ENCODE measurements at places on chromosomes 3 and 15.

- DNase-seq, result no peak
These were observed 96.5 kb downstream of the SMAD6 start for GRCh38 chr15:66798426-66799061.

GRCh38 chr15:44790656-44791055, 54.3 kb downstream of the TRIM69 start:
- DNase-seq, result no peak

DNA sequence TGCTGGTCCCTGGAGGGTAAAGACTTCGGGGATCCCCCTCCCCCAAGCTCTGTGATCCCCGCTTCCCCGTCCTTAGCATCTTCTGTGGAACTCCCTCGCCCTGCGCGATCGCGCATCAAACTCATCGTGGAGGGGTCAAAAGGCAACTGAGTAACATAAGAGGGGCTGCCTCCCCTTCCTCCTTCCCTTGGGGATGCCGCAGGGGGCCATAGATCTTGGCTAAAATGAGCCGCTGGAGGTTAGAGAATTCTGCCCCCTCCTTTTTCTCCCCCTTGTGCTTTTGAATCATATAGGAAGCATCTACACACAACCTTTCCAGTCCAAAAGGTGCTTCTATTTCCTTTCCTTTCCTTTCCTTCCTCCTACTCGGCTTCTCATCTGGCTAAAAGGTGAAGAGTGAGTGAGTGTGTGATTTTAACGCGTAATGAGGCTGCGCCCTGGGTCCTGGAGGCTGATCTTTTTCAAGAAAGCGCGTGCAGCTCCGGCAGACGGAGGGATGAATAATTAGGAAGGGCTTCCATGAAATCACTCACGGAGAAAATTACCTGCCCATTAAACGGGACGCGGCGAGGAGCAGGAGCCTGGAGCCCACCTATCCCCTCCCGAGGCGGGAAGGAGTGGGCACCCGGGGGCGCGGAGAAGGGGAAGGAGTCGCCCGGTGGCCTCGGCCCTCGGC, 831 bp upstream of the ROBO2 start:
- peak; percentile 14 for DNase-seq

DNA sequence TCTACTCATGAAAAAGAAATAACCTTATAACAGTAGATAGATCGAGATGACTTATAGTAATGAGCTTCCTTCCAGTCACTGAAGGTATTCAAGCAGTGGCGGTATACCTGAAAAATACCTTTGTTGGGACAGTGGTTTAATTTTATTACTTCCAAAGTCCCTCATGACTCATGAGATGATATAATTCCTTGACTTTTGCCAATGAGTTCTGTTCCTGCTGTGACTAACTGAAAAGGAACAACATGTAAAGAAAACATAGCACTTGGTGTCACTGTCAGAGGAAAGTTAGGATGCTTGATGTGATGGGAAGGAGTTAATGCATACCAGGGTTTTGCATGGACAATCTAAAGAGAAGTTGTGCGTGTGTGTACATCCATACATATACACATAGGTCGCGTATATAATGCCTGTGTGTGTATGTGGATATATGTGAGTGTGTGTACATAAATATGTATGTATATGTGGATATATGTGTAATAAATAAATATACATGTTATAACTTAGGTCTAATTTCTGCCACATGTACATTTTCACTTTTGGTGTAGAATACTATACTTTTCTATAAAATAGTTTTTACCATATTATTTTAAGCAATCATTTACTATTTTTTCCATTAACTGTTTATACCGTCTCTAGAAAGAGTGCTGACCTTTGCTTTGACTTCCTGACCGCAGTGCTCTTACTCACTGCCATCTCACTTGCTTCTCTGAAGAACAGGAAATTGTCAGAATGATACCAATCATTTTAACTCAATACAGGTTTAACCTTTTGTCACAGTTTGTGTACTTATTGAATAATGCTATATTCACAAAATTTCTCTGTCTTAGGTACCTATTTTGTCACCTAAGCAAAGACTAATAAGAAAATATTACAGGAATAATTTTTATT, 12.6 kb upstream of the PAK2 start:
- DNase-seq, result no peak

DNA sequence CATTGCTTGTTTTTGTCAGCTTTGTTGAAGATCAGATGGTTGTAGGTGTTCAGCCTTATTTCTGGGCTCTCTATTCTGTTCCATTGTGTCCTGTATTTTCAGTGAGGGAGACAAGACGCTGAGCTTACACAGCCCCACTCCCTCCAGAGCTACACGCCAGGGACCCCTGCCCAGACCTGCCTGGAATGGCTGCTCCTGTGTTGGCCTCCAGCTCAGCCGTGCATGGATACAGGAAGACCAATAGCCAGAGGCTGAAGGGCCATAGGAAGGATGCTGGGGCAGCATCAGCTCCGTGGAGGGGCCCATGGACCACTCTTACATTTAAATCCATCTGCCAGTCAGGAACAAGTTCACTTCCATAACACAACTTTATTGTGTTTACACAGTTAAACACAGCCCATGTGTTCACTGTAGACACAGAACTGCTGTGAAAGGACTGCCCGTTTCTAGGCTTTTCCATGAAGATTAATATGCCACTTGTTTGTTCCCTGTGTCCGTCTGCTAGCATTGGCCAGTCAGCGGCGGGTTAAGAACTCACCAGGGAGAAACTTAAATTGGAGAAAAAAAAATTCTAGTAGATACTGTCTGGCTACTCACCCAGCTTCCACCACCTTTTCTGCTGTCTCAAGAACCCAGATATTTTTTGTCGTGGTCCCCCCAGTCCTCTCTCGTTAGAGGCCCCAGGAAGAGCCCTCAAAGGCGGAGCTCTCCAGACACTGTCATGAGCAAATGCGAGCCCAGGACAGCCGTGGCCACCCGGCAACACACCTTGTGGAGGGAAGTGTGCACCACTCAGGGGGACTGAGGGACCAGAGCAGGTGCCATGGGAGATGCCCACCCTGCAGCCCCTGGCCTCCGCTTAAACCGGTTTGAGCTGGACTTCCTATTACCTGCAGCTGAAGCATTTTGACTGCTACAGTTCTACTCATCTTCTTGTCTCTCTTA, 142.3 kb upstream of the MEF2A start:
- no peak for DNase-seq

DNA sequence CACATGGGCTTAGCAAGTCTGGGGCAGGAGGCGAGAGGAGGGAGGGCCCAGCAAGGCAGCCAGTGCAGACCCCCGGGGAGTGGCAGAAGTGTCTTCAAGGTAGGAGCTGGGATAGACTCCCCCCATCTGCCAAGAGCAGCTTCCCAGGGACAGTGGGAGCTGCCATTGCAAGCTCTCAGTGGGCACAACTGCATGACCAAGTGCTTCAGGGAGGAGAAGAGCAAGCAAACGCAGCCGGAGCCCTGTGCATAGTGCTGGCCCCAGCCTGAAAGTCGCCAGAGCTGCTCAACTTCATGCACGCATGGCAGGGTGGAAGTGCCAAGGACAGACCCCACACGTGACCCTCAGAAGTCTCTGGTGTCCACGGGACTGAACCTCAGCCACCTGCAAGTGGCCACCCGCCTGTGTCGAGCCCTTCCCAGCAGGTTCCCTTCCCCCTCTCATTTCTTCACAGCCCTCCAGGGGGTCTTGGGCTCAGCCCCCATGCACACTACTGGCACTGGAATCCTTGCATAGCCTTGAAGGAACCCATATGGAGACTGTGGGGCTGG, 89.4 kb downstream of the PLXNA1 start:
- no peak for DNase-seq

DNA sequence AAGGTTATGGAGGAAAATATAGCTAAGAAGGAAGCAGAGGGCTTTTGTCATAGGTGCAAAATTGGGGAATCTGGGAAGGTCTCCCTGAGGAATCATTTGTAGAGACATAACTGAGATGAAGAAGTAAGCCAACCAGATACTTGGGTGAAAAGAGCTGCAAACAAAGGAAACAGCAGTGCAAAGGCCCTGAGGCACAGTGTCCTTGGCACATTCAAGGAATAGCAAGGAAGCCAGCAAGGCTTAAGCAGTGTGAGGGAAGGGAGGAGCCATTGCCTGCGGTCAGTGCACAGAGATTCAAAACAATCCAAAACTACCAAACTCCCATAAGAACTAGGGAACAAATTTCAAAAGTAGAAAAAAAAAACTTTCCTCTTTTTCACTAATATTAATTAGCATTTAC, 88.3 kb downstream of the WDR49 start:
- no peak for DNase-seq

DNA sequence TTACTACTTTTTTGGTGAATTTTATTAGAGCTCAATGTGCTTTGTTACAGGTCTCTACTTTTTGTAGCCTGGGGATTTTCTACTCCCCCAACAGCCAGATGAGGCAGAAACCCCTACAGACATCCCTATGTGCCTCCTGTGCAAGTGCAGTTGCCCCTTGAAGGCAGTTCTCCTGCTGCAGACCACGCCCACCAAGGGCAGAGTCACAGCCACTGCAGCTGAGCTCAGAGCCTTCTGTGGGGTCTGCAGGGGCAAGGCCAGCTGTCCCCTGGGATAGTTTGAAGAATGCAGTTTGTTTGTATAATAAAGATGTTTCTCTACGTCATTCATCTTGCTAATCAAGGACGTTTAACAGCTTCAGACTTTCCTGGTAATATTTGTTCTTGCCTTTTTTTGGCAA, 76.8 kb downstream of the NPAP1 start:
- DNase-seq, result no peak

DNA sequence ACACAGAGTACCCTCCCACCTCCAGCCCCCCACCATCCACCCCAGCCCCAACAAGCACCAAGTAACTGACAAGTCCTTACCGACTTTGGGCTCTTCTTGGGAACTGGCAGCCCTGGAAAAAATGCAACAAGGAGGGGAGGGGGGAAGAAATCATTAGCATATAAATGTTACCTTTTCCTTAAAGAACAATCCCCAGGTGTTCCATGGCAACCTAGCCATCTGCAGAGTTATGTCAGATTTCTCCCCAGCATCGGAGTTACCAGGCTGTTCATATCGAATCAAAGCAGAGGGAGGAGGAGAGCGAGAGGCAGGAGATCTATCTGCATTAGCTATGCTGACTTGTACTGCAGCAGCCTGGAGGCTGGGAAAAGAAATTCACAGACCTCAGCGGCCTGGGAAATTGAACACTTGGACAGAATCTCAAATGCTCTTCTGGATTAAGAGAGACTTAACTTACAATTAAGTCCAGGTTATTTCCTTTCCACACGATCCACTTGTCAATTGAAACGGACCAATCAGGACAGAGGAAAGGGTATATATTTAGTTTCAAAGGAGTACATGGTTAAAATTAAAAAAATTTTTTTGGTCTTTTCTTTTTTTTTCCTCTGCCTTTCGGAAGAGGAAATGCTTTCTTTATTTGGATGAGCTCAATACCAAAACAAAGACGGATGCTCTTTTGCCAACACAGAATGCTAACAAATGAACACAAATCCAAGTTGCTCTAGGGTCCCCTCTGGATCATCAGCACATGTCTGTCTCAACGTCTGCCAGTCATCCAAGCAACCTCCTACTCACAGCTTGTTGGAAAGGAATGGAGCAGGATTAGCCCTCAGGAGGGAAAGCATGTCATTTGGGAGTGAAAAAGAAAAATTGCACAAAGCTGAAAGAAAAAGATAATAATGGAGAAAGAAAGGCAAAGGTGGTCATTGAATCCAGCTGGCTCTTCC, 637.1 kb downstream of the MAGI1 start:
- DNase-seq, result no peak

DNA sequence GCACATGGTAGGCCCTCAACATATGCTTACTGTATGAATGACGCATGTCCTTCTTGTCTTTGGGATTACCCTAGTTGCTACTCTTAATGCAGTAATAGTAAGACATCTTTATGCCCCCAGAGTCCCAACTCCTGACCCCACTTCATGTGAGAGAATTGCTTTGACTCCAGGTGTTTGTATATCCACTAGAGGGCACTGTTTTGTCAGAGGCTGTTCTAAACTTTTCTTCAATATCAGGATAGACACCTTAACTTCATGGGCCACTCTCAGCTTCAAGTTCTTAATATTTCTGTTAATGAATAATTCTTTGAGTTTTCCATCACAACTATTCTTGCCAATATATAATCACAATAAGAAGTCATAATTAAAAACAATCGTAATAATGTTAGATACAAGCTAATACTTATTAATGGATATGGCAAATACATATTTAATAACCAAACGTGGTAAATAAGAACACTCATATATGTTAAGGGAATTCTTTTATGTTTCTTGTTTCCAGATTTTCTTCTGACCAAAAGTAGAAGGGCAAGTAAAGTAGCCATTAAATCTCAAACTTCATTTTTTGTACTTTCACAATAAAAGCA, 337.2 kb upstream of the DNAJC19 start:
- DNase-seq, result no peak

GRCh38 chr3:193680220-193680619, 87.2 kb downstream of the OPA1 start:
- no peak for DNase-seq

DNA sequence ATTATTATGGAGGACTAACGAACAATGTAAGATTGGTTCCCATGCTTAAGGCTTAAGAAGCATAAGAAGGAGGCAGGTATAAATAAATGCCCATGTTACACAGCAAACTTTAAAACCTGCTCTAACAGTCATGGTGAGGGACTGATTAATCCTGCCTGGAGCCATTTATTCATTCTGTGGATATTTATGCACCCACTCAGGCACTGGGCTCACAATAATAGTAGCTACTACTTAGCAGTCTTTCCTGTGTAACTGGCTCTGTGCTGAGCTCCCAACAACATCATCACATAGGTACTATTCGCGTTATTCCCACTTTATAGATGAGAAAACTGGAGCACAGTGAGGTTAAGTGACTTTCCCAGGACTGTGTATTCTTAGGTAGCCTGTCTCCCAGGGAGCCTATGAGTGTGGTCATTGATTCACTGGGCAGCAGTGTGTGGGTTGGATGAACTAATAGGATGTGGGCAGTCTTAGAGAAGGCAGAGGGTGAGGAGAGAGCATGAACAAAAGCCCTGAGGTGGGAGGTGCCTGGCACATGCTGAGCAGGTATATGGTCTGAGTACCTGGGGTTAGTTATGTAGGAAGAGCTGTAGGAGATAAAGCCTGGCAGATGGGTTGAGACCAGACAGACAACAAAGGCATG, 44.1 kb upstream of the UMPS start:
- DNase-seq, result no peak

GRCh38 chr3:142628801-142629200, 32.6 kb downstream of the PLS1 start:
- DNase-seq, result no peak

- DNase-seq, result no peak
These were observed 60.6 kb upstream of the PLCL2 start for GRCh38 chr3:16824081-16824696.

DNA sequence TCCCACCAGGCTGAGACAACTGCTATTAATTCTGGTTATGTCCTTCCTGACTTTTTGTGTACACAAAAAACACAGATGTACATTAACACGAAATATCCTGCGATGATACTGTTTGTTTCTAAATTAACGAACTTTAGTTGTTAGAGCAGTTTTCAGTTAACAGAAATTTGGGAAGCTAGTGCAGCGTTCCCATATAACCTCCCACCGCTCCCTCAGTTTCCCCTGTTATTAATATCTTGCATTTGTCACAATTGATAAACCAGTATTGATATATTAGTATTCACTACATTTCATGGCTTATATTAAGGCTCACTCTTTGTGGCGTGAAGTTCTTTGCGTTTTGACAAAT, 45.3 kb upstream of the RNU6-1 start:
- DNase-seq, result no peak
